CD4-positive, alpha-beta T cell treated with Interleukin-6 for 4 hours (primary cell): ENCODE measurements at places on chromosomes 3 and 15.

- no peak for DNase-seq
These were observed 854 bp upstream of the NPTN start for GRCh38 chr15:73633991-73634495.

GRCh38 chr3:49020330-49021212 is 1.4 kb upstream of the NDUFAF3 start:
- peak; percentile 32 for DNase-seq

DNA sequence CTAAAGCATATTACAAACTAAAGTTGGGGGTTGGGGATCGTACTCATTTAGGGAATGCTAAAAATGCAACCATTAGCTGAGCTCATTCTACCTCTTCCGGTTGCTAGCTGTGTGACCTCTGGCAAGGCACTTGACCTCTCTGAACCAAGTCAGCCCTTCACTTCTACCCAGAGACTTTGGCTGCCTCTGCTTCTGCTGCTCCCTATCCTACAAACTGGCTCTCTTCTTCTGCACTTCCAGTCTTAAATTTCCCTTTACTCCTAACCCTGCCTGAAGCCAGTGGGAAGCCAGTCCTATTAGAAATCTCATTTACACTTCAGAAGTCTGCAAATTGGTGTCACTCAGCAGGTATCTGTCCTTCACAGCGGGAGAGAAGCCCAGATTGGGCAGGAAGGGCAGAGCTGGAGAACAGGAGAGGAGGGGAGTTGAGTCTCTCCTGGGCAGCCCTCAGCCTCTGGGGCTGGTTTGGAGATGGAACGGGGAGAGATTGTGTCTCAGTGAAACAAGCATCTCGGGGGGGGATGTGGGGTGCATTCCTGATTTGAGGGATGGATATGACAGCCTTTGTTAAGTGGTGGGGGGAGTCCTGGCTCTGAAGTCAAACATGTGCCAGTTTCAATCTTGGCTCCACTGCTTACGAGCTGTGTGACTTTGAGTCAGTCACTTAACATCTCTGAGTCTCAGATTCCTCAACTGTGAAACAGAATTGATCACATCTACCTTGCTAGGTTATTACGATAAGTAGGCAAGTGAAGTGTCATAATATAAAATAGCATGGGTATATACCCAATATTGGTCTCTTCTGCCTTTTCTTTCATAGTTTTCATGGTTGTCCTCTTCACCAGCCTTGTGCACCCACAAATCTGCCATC is 7.8 kb upstream of the AEN start:
- DNase-seq = no peak

DNA sequence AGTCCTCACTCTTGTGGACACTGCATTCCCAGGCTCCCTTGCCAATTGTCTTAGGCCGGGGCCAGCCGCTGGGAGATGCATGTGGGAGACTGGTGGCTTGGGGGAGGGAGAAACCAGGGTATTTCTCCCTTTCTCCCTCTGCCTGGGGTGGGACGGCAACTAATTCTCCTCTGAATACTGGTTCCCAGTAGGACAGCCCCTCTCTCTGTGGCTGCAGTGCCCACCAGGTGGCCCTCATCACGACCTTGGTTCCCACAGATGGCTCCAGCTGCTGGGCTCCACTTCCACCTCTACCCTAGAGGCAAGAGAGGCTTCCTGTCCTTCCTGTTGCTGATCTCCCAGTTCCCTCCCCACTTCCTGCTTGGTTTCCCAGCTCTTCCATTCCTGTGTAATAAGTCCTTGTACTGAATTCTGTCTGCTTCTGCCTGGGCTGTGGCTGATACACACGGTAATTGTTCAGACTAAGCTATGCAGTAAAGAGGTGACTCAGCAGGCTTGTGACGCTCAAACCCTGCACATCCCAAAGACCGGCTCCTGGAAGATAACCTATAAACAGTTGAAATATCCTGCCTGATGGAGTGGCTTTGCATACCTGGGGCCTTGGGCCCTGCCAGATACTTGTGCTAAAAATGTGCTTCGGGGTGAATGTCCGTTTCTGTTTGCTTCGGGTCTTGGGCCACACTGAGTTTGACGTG is 20.4 kb upstream of the COPG1 start:
- DNase-seq = no peak

DNA sequence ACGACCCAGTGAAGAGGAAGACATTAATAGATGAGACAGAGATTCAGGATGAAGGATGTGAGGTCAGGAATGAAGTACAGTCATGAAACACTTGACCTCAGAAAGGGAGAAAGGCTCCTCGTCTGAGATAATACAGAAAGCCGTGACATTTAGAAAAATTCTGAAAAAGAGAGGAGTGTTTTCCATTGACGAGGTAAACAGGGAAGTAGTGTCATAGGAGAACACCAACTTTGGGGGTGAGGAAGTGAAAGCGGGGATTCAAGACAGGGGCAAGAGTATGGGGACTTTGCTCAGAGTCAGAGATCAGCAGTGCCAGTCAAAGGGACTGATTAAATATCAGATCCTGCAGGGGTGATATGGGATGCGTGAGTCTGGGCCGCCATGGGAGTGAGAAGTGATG is 160.9 kb downstream of the PLCL2 start:
- DNase-seq = no peak

DNA sequence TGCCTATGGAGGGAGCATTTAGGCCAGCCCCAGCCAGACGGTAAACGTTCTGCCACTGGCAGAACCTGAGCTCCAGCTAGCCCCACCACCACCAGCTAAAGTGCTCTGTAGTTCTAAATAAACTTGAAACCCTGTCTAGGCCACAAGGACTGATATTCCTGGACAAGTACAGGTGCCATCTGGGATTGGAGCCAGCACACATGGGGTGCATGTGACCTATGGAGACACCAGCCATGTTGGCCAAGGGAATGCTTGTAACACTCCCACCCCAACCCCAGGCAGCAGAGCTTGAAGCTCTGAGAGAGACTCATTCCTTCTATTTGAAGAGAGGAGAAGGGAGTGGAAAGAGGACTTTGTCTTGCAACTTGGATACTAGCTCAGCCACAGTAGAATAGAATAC is 284.5 kb upstream of the DCBLD2 start:
- DNase-seq = no peak

- no peak for DNase-seq
These were observed 335.1 kb upstream of the DCBLD2 start for GRCh38 chr3:99236576-99236975.
